ENCODE measurements at places on chromosomes 4 and X. TPM values are rescaled to one million over a fixed set of nuclear protein-coding genes. Genes with fewer than 3 reads are reported as not detected.

GRCh38 chrX:133005042-133005441 lies 46.6 kb upstream of the HS6ST2 start:
- DNase-seq = no peak

GRCh38 chrX:33307911-33308354 lies 96.6 kb upstream of the DMD start:
- DNase-seq = no peak

GRCh38 chr4:171847751-171848150 lies 34.5 kb downstream of the GALNTL6 start:
- no peak for DNase-seq

DNA sequence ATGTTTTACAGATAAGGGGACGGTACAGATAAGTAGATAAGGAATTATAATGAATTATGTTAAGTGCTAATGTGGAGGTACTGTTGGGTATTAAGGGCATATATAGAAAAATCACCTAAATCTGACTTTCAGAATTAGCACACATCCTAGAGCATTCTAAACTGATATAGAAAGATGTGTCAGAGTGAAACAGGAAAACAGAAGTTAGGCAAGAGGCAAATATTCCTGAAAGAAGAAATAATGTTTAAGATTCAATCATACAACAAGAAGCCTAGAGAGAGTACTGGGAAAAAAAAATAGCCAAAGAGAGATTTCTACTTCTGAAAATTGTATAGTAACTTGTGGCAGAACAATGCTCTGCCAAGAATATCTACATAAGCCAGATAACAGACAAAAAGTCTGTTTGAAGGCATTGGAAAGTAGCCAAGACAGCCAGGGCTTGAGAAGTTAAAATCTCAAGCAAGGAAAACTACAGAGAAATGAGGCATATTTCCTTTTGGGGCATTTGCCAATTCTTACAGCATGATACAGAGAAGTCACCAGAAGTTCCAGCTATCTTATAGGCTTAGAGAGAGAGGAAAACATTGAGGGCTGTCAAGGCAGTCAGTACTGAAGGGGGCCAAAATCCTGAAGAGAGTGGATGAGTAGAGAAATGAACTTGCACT lies 646.0 kb downstream of the RPA4 start:
- no peak for DNase-seq

DNA sequence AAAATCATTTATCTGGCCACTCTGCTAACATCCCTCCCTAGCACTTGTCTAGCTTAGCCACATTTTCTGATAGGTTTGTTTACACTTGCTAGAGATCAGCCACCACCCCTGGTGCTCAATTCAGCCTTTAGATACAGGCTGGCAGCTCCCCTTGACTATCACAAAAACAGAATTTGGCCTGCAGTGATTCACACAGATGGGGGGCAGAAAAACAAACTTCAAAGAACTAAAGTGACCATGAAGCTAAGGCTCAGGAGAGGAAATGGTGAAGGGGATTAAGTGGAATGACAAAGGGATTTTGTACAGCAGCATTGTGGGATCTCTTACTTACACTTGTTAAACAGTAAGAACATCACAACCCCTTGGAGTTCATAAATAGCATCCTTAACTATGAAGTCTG lies 1718.0 kb upstream of the PCDH7 start:
- no peak for DNase-seq

The TSPAN6 gene
- 32.1 TPM for total RNA-seq

Measured in occipital lobe (tissue), 3 donors.